Lower leg skin (tissue), 4 donors: ENCODE measurements at places on chromosomes 2 and 18. TPM values are rescaled to one million over a fixed set of nuclear protein-coding genes. Genes with fewer than 3 reads are reported as not detected.

DNA sequence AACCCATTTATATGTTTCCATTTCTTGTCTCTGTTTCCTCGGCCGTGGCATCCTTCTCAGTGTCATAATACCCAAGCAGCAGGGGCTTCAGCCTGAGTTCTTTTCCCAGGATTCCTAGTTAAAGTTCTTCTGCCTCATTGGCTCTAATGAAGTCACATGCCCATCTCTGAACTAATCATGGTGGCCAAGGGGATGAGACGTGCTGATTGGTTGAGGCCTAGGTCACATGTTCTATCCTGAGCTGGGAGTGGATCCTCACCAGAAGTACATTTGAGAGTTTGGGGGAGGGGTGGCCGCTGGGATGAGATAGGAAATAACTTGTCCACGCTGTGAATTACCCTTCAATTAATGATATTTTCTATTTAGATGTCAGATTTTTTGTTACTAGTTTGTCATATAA, 3.8 kb upstream of the UGT1A5 start:
- peak; percentile 34 for DNase-seq

The ALMS1 gene
- 15.8 TPM for total RNA-seq

DNA sequence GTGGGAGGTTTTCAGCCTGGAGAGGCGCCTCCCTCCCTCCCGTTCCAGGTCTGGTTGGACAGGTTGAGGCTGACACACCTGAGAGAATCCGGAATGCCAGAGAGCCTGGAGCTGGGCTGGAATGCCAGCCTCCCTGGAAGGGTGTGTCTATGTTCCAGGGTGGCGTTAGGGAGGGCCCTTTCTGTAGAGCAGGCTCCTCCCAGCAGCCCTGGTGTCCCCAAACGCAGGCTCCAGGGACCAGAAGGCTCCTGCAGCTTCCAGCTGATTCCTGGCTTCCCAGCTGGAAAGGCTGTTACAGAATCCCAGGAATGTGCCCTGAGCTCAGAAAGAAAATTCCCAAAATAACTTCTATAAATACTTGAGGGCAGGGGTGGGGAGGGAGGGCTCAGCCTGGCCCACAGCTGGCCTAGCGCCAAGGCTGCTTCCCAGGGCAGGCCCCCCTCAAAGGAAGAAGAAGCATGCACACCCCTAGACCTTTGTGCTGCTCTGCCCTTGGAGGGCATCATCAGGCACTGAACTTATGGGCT, 85.4 kb downstream of the STPG4 start:
- peak; percentile 95 for DNase-seq

DNA sequence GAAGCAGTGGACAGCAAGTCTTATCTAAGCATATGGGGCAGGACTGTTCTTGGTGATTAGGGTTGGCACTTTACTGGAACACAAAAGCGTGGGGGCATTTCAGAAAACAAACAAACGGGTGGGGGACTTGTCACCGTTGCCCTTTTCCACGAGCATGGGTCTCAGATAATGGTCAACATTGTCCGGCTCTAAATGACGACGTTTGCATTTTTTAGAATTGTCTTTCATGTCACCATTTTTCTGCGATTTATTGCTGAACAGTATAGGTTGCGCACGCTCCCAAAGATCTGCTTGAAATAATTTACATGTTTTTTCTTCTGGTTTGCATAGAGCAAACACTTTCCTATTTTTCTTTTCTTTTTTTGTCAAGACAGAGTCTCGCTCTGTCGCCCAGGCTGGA, 46.6 kb upstream of the TBC1D8 start:
- no peak for DNase-seq
